COLO829 (cell line): ENCODE measurements at places on chromosomes 4 and X.

DNA sequence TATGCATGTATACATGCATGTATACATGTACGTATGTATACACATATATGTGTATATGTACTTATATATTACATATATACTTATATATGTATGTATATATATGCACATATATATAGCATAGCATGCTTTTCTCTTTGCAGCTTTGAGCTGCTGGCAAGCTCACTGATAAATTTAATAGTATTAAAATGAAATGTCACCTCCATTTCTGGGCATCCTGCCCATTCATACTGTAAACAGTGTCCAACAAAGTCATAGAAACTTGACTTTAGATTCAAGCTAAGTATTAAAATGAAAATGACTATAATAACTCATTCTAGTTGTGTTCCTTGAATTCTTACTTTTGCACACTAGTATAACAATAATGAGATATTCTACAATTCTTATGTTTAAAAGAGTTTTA, 163.7 kb downstream of the CFAP47 start:
- no peak for DNase-seq

DNA sequence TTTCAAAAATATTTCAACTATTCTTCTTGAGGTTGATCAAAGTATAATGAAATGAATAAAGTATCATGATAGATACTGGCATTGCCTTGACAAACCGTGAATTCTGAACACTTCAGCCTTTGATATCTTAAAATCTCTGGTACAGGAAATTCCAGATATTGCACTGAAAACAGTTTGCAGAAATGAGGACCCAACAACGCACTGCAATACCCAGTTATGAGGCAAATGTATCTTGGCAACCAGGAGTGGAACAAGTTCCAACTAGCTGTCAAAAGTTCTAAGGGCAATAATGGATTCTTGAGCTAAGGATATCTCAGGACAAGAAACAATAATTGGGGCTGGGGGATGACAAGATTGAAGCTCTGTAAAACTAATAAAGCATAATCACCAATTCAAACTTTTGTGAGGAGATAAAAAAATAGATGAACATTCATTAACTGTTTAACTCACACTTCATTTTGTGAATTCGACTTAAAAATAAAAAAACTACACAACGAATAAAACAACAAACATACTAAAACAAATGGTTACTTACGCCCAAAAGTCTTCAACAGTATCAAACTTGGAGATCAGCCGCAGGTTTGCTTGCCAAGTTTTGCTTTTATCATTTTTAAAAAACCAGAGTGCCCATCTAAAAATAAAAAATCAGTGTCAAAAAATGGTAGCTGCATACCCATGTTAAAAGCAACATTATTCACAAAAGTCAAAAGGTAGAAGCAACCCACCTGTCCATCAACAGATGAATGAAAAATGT, 38.1 kb downstream of the EIF4E start:
- DNase-seq, result no peak

DNA sequence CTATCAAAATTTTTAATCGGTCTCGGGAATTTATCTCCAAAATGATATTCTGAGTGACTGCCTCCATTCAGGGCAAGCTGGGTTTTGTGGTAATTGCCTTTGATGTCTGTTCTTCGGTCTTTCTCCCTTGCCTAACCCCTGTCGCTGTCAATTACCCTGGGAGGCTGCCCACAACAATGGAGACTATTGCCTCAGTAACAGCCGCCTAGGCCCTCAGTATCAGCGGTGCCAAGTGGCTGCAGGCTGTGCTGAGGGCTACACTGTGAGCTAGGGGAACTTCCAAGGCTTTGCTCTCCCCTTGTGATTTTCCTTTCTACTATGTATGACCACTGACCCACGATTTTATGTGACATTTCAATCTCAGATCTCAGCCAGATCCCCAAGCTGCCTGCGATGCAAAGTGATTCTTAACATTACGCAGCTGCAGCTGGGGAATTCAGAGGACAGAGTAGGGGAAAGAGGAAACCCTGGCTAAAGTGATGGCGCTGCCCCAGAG, 36.3 kb upstream of the REST start:
- DNase-seq, result no peak

DNA sequence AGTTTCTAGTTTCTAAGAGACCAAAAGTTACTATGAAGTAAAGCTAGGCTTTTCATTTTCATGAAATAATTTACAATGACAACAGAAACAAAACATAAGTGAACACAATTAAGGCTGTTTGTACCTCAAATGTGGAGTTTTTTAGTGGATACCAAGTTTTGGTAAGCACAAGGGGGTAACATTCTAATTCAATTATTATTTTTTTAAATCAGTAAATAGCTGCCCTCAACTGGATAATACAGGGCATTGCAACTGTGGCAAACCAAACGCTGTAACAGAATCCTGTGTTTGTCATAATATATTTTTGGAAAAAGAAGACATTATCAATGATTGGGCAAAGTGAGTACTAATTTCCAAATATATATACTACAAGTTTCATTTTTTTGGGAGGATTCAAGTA, 150.3 kb downstream of the FBXW7 start:
- no peak for DNase-seq

DNA sequence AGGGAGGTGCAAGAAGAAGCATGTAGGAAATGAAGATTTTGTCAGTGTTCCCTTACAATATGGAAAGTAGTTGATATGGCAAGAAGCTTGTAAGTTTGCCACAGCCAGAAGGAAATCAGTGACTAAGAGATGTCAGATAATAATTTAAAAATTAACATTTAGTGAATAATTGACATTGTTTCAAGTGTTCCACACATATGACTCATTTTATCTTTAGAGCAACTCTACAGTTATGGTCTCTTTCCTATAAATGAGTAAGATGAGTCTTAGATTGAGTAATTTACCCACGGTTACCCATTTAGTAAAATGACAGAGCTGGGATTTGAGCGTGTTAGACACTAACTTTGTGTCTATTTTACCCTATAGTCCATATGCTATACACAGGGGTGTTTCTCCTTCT, 300.3 kb upstream of the IRS4 start:
- no peak for DNase-seq

DNA sequence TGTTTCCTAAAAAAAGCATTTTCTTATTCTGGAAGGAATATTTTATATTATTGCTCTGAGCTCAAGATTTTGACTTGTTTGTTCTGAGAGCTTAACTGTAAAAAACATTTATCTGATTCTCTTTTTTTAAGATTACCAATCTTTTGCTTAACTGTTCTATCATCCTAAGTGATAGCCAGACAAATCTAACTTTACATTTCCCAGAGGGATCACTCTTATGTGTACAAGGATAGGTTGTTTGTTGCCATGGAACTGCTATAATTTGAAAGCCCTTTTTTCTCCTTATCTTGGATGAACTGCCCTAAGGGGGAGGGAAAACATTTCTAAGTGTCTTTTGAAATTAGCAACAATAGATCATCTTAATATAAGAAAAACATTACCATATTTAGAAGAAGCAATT, 494.7 kb downstream of the TRAM1L1 start:
- DNase-seq, result no peak

GRCh38 chr4:172356016-172356415, 542.8 kb downstream of the GALNTL6 start:
- peak; percentile 32 for DNase-seq

GRCh38 chr4:86032476-86033022, 327.3 kb downstream of the MAPK10 start:
- DNase-seq, result no peak

GRCh38 chrX:103488332-103488731, 31.0 kb downstream of the RAB40A start:
- DNase-seq, result peak; percentile 13

DNA sequence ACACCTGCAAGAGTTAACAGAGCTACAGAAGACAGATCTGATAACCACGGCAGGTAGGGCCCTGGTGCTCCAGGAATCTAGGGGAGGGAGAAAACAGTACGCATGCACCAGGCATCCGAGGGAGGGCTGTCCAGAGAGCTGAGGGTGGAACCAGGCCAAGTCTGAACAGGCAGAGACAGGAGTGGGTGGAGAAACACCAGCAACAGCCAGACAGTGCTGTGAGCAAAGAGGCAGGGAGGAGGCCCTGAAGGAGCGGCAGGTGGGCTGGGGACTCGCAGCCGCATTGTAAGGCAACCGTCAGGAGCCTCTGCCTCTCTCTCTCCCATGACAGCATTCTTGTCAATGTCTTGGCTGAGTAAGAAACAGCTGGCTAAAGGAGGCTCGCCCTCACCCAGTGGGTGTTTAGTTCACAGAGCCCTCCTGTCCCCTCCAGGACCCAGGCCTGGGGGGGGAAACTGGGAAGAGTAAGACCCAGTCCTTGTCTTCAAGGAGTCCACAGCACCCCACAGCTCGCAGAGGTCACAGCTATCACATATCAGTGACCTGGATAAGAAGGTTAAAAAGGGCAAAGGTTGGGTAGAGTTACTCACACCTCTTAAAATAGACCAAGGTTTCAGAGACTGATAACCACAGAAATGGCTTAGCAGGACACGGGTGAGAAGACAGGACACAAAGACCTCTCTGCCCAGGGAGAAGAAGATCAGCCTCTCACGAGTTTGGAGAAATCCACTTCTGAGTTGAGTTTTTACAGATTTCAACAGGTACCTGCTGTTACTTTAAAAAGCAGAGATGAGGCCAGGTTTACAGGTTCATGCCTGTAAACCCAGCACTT, 10.5 kb downstream of the ACSL1 start:
- DNase-seq, result no peak

GRCh38 chr4:119321921-119322687, at the start of gene FABP2:
FABP2 (minus strand) TSS chr4:119322138; CDS start chr4:119322102, 36 bp downstream.
- no peak for DNase-seq

- no peak for DNase-seq
Observed at GRCh38 chr4:58658701-58659100, 1548.5 kb upstream of the IGFBP7 start.

- DNase-seq, result no peak
Observed at GRCh38 chrX:12237131-12237530, 98.9 kb downstream of the FRMPD4 start.

DNA sequence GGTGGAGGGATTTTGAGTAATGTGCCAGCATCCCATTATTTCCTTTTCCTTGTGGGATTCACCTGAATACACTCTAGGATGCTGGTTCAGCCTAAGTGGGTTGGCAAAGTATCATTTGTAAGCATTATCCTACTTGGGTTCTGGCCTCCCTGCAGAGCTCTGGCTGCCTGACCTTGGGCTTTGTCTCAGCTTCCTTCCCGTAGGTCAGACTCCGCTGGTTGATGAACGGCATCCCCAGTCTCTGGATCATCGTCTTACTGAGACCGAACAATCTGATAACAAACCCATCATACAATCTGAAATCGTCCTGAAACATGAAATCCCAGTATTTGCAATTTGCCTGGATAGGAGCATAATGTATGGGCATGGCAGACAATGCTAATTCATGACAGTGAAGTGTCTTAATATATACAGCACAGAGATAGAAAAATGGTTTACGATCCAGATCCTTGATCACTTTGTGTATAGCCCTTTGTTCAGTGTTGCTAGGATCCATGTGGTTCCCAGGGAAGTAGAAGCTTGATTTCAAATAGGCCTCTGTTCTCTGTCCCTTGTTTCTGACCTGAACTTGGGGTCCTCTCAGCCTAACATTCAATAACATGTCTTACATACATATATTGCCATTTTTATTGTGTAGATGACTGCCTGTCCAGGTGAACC, 5.5 kb downstream of the MID2 start:
- DNase-seq, result no peak

- DNase-seq, result peak; percentile 44
Observed at GRCh38 chr4:126071346-126072333, 756.9 kb downstream of the FAT4 start.

DNA sequence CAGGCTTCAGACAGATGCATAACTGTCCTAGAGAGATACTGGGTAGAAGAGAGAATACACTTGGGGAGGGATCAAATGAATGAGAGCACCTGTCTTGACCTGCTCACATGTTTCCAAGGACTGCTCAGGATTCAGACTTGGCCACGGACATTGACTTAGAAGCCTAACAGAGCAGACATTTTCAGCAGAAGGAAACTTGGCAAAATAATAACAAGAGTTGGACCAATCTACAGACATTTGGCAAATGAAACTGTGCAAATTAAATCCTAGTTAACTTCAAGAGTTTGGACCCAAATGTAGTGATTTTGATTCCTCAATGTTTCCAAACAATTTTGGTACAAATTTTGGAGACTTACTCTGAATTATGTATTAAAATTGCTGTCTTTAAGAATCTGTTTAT, 223.9 kb downstream of the CAMK2D start:
- DNase-seq, result no peak

GRCh38 chr4:3329887-3330286, 37.1 kb downstream of the RGS12 start:
- DNase-seq, result no peak

GRCh38 chr4:100982345-100982744, 365.0 kb downstream of the PPP3CA start:
- DNase-seq, result no peak

GRCh38 chr4:127829014-127829413, 46.9 kb downstream of the HSPA4L start:
- DNase-seq, result no peak

DNA sequence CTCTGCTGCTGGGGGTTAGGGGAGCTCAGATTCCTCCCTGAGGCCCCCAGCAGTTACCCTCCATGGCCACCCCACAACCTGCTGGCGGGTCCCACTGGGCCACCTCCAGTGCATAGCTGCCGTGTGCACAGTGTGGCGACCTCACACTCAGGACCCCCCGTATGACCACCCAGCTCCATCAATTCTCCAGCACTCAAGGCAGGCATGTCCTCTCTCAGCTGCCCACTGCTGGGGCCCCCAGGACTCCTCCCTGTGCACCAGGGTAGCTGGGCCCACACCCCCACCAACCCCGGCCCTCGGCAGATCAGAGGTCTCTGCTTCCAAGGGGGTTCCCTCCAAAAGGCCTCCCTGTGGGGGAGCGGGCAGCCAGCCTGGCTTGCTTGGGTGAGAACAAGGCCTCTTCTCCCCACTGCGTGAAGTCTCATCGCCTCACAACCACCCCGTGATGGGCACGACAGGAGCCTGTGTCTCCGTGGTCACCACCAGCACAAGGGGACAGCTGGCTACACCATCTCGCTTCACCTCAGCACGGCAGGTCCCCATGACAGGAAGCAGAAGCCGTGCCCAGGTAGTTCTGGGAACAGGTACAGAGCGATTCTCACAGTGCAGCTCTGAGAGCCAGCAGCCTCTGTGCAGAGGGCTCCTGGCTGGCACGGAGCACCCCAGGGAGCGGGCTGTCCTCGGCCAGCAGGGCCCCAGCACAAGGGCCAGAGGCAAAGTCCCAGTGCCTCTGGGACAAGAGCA, 4.6 kb upstream of the HAUS3 start:
- no peak for DNase-seq

DNA sequence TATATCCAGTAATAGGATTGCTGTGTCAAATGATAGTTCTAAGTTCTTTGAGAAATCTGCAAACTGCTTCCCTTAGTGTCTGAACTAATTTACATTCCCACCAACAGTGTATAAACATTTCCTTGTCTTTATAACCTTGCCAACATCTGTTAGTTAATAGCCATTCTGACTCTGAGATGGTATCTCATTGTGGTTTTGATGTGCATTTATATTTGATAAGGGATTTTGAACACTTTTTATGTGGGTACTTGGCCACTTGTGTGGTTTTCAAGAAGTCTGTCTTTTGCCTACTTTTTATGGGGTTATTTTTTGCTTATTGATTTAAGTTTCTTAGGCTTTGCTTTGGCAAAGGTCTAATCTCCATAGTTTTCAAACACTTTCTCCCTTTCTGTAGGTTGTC, 189.9 kb upstream of the CXCL13 start:
- no peak for DNase-seq
